ENCODE measurements at places on chromosomes 11 and 22.

DNA sequence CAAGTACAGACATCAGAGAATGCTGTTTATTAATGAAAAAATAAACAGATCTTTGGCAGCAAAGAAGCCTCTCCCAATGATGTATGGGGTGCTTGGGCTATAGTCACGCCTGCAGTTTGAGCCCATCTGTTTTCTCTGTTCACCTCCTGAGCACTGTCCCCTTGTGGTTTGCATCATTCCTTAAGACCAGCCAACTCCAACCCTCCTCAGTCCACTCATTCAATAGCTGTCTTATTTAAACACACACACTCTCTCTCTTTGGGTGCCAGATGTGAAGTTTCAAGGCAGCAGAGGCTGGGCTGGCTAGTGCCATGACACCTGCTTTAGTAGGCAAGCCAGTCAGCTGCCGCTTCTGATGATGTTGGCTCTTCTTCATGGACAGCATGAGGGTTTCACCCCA, 58.1 kb downstream of the POLD3 start:
- DNase-seq: no peak

DNA sequence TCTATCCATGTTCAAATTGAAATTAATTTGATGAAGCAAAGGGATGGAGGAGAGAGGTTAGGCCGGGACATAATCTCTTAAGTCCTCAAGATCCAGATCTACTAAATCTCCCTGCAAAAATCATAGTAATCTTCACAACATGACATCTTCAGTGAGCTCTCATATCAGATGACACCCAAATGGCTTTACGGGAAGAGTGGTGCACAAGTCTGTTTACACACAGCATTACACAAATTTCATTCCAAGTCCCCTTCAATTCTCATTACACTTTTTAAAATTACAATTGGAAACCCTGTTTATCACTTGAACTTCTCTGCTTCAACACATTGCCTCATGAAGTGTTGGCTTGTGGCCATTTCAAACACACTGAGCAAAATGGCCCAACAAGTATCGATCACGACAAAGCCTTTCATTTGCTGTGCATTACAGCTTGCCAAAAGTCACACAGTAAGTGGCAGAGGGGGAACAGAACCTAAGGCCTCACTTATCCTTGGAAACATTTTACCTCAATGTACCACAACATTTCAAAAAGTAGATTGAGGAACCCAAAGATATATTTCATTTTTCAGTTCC, 17.9 kb upstream of the TPH1 start:
- no peak for DNase-seq

DNA sequence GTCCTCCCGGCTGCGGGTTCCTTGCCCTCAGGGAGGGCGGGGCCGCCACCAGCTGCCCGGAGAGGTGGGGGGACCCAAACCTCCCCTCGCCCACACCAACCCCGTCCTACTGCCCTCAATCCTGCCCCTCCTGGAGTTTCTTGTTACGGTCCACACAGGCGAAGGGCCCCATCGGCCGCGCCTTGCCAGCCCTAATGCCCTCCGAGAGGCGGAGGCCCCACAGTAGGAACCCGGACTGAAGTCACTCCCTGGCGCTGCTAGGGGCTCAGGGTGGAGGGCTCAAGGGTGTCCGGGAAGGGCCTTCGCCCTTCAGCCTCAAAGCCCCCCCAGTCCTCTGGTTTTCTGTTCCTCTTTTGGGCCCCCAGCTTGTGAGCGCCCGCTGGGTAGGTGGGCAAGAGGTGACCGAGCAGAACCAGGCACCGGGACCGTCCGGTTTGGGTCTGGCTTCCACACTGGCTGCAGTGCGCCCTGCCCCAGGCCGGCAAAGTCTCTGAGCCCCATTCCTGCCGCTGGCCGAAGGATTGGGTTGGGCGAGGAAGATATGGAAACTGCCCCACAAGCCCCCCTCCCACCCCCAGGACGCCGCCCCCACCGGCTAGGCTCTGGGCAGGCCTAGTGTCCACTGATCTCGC, 24.5 kb downstream of the DUSP8 start:
- DNase-seq: no peak

GRCh38 chr11:21783954-21784353, 408.9 kb upstream of the ANO5 start:
- no peak for DNase-seq

GRCh38 chr11:67631411-67631810, 1.7 kb upstream of the NUDT8 start:
- no peak for DNase-seq

GRCh38 chr11:2860636-2861035, 24.9 kb downstream of the CDKN1C start:
- peak; percentile 49 for DNase-seq

GRCh38 chr22:20430720-20431510, 6.7 kb downstream of the SCARF2 start:
- DNase-seq: no peak

GRCh38 chr11:69638941-69639681, 1.8 kb upstream of the CCND1 start:
- DNase-seq: peak; percentile 88

DNA sequence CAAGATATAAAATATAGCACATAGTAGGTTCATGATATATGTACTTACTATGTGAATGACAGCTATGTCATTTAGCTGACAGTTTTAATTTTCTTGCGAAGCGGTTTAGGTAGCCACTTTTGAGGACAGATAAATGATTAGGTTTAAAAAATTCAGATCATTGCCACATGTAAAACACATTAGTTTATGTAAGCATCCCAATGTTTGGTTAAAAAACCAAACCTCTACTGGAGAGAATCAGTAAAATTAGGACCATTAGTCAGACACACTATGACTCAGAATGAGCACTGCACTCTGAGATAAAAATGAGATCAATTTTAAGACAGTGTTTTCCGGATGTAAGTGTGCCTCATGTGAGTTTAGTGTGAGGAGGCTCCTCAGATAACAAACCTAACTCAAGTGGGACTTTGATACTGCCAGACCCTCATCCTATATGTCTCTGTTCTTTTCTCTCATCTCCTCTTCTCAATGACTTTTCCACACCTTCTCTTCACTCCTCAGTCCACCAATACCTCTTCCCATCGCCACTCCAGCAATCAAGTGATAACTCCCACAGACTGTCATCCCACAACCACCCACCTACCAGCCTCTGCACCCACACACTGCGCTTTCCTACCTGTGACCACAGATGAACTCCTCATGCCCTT, 6.8 kb upstream of the OR2AT4 start:
- DNase-seq: peak; percentile 56

- DNase-seq: no peak
Measured at GRCh38 chr22:37287550-37287951, 5.2 kb downstream of the CYTH4 start.

DNA sequence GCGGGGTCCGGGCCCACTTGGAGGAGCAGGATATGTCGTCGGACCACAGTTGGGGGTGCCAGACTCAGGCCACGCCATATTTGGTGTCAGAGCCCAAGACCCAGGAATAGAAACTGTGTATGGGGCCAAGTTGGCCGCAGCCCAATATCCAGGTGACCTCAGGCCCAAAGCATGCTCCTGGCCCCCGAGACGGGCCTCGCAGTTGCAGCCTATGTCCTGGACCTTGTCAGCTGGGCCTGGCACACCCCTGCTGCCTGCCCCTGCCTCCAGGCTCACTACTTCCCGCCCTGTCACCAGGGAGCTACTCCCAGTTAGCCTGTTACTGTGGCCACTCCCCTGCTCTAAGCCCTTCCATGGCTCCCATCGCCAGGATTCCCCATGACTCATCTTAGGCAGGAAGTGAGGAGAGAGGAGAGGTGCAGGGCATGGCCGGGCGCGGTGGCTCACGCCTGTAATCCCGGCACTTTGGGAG, 23.1 kb downstream of the A4GALT start:
- DNase-seq: peak; percentile 58

GRCh38 chr11:94046796-94047195, 25.6 kb downstream of the HEPHL1 start:
- no peak for DNase-seq

- DNase-seq: no peak
Measured at GRCh38 chr11:108881131-108881530, 216.3 kb downstream of the DDX10 start.

All from RCC 7860 (cell line).